Brain pericyte (primary cell): ENCODE measurements at places on chromosomes 16 and 17.

DNA sequence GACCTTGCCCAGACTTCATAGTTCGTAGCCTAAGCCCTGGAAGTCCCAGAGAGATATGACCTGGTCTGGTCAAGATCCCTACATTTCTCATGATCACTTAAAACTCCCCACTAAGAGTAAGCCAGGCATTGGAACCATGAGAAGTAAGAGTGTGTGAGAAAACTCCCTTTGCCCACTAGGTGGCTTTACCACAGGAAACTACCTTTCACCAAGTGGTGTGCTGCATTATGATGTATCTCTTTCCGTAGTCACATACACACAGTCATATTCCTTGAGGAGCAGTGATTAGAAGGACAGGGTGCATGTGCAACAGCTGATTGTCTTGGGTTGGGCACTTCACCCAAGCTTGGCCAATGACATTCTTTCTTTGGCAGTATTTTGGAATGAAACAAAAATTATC is 639.3 kb downstream of the KCNJ2 start:
- DNase-seq = no peak

DNA sequence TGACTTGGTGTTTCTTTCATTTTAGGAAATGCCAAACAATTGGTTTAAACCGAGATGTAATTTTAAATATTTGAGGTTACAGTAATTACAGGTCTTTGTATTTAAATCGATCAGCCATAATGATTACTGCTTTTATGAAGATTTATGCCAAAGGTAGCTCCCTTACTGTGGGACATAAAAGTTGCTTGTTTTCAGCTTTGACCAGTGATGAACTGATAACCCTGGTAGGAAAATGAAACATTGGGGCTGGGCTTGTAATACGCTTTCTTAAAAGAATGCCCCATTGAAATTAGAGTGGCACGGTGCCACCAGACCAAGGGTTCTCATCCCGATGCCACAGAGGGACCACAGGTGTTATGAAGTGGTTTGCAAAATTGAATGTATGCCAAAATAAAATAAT is 7.3 kb downstream of the TNRC6A start:
- DNase-seq = no peak

DNA sequence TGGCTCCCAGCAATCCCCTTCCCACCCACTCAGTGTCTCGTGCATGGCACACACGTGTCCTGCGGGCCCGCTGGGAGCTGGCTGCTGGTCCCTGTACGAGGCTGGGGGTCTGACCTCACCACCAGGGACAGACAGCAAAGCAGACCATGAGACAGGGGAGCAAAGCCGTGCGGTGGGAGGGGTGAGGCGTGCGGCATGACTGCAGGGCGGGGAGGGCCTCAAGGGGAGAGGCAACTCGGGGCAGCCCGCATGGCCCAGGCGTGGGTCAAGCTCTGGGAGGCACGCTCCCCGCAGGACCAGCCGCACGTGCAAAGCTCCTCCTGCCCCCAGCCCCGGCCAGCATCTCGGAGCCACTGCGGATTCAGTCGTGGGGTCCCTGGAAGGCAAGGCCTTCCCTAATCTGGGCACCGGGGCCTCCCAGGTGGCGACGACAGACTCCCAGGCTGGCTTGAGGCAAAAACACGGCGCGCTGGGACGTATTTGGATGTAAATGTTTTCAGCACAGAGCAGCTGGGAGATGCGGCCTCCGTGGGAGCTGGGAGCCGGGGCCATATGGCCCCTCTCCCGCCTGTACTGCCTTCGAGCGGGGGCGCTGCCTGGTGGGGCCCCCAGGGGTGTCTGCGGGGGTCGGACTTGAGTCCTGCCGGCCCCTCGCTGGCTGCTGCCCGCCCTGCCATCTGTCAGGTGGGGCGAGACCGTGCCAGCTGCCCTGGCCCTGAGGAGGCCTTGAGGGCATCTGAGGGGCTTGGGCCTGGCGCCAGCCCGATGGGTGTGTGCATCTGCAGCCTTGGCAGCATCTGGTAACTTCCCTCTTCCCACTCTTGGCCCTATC is 12.2 kb upstream of the CBFA2T3 start:
- no peak for DNase-seq

DNA sequence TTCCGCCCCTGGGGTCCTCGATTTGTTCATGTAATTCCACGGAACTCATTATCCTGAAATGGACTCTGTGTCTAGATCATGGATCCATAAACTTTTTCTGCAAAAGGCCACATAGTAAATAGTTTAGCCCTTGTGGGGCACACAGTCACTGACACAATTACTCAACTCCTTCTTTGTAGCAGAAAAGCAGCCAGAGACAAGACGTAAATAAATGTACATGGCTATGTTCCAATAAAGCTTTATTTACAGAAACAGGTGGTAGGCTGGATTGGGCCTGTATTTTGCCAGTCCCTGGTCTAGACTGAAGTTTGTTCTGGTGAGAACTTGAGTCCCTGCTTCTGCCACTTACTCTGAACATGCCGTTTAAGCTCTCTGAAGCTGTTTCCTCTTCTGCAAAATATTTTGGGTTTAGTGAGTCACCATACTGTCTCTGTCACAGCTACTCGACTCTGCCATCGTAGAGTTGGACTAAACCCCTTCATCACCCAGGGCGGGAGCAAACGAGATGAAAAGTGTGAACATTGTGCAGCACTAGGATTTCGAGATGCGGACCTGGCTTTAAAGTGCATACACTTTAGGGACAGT is 61.9 kb upstream of the FOXF1 start:
- no peak for DNase-seq

DNA sequence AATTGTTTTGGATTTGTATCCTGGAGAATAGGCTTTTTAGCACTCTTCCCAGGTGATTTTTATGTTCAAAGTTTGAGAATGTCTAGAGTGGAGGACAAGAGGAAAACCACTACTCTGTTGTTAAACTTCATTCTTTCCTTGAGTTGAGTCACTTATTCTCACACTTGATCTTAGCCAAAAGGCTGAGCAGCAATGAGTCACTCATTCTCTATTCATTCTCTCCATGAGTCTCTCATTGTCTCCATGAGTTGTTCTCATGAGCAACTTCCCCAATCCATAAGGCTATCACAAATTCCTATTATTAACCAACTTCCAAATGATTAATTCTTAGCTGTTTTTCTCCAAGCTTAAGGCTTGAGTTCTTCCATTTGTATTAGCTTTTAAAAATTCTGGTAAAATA is 1393.3 kb downstream of the CDH8 start:
- DNase-seq = no peak

- DNase-seq = no peak
Observed at GRCh38 chr17:78672871-78673371, 95.7 kb upstream of the DNAH17 start.

DNA sequence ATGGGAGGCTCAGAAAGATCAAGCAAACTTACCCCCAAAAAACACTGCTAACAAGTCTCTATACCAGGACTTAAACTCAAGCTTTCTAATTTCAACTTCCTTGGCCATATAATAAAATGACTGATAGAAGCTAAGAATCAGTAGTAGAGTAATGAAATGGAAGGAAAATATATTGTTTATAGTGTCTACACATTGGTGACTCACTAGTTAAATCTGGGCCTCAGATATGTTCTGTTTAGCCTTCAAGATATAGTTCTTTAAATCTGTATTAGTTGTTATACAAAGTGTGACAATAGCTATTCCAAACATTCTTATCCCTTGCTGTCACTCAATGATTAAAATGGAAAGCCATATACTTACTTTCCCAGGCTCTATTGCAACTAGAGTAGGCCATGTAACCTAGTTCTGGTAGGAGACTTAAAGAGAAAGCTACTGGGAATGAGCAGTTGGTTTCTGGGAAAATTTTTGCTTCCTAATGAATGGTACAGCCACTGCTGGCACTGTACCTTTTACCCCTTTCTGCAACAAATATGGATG is 18.3 kb downstream of the SSH2 start:
- DNase-seq = no peak

GRCh38 chr17:38322897-38323296 is 20.9 kb downstream of the GPR179 start:
- DNase-seq = no peak

DNA sequence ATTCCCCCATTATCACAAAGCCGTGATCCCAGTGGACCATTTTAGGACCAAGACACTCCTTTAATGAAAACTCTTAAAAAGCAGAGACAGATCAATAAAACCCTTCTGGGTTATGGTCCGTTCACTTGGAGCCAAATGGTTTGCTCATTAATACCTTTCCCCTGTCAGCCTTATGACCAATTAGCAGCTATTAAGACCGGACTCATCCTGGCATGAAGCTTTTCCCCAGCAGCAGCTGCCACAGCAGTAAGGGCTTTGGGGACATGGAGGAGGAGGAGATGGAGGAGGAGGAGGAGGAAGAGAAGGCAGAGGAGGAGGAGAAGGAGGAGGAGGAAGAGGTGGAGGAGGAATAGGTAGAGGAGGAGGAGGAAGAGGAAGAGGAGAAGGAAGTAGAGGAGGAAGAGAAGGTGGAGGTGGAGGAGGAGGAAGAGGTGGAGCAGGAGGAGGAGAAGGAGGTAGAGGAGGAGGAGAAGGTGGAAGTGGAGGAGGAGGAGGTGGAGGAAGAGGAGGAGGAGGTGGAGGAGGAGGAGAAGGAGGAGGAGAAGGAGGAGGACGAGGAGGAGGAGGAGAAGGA is 50.1 kb upstream of the IRX3 start:
- DNase-seq = no peak

DNA sequence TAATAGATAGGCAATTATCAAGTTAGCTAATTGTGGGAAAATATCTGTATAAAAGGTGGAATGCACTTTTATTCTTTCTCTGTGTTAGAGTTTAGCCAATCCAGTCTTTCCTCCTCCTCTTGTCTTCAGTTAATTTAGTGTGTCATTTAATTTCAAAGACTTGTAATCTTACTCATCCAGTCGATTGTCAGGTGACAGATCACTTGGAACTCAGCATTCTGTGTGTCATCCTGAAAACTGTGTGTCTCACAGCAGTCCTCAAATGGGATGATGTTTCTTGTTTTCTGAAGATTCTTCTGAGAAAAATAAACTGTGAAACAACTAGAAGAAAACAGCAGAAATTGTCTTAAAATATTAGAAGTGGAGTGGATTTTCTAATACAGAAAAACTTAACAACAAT is 290 bp upstream of the KRTAP4-1 start:
- DNase-seq = no peak

GRCh38 chr17:29826114-29826692 is 103.8 kb downstream of the SSH2 start:
- no peak for DNase-seq
